Neural progenitor cell (in vitro differentiated cells): ENCODE measurements at places on chromosomes 7 and 10.
A peak's percentile ranks its signal among the peaks of the same experiment; 100 is the strongest.

DNA sequence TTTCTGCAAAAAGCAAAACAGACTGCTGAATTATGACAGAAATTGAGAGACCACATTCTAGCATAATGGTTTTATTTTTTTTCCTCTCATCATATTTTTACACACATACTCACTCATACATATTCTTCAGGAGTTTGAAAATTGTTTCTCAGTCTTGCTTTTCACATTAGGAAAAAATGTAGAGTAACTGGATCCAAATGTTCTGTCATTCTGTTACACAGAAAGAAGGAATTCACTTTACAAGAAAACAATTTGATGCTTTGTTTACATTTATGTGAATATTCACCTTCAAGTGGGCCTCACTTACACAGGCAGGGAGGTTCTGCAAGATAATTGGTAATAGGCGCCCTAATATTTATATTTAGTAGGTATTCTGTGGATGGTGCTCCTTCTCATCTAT lies 82.0 kb downstream of the ARL4A start:
- no peak for DNase-seq

DNA sequence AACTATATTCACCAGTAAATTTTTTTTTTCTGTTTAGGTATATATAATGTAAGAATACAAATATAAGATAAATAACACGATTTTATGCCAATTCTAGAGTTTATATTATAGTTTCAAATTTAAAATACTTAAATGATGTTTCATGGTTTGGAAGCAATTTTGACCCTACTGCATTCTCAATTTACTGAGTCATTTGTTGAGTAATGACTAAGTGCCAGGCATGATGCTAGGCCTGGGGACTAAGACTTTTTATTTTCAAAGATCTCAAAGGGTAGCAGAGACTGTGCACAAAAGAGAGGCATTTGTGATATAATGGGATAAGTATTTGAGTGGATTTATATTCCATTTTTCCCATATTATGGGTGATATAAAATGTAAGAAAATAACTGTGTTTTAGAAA lies 78.9 kb upstream of the SMIM30 start:
- no peak for DNase-seq

DNA sequence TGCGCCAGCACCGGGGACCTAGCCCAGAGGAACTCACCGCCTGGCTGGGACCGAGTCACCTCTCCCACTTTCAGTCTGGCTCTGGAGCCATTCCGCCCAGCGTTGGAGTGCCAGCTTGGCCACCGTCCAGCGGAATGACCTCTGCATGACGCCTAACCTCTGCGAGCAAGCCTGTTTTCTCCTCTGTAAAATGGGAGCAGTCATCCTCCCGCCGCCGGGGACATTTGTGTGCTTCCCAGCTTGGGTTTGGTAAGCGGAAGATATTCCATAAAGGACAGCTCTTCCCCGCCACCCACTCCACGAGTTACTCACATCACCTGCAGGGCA lies 1.3 kb upstream of the ZCCHC24 start:
- no peak for DNase-seq

DNA sequence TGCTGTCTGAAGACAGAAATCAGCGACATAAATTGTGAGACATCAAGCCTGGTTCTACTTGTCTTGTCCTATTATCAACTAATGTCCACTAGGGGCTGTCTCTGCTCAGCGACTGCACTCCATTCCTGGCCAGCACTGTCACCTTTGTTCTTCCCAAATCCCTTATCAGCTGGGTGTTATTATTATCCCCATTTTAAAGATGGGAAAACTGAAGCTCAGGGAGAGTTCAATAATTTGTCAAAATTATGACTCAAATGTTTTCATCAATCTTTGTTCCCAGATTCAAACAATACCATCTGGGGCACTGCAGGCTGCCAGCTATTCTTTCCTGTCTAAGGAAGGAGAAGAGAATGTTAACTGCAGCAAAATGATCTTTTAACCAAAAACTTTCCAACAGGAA lies 431.6 kb upstream of the NFE2L3 start:
- DNase-seq, result peak; percentile 47

GRCh38 chr7:116541951-116542350 lies 17.1 kb downstream of the CAV1 start:
- no peak for DNase-seq

DNA sequence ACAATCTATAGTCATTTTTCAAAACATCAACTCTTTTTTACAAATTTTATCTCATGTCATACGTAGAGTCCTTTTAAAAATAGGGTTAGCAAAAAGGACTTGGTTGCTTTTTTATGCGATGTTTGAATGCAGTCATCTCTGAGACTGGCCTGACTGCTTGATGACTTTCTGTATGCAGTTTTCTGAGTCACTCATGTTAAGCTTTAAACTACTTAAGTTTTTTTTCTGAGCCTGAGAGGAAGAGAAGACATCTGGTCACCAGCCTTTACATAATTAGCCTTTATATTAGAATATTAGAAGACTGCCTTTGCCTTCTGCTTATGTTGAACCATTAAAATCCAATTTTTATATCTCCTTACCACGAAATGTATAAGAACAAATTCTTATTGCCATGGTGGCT lies 834.4 kb upstream of the MBL2 start:
- no peak for DNase-seq

- no peak for DNase-seq
Observed at GRCh38 chr7:155163696-155164095, 93.6 kb downstream of the HTR5A start.

- no peak for DNase-seq
Observed at GRCh38 chr7:70316745-70317144, 718.5 kb downstream of the AUTS2 start.

- no peak for DNase-seq
Observed at GRCh38 chr10:129365767-129366402, 101.2 kb upstream of the MGMT start.

DNA sequence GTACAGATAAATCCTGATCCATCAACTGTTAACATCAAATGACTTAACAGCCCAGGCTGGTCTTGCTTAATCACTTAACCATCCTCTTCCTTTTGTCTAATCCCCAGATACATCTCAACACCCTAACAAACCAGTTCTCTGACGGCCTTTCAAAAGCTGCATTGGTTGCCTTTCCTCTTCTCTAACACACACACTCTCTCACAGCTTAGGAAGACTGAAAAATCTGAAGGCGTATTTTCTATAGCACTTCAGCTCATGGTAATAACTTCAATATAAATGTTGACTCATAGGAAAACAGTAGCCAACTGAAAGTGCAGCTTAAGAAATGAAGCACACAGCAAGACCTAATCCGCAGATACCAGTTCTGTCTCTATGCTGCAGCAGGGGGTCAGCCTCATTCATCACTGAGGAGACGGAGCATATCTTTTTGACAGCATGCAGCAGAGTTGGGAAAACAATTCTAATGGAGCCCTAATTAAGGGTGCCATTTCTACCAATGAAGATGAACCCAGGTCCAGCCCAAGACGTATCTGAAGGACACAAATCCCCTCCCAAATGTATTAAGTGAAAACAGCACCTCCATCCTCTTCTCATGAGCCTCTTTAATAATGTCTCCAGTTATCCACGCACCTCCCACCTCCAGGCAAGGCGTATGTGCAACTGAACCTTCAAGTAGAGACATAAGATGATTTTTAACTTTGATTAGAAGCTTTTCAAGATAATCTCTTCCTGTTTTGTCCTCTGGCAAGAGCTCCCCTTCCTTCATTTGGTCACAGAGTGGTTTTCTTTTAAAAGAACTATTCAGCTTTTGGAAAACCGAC lies 211.7 kb upstream of the NFE2L3 start:
- DNase-seq, result peak; percentile 31

DNA sequence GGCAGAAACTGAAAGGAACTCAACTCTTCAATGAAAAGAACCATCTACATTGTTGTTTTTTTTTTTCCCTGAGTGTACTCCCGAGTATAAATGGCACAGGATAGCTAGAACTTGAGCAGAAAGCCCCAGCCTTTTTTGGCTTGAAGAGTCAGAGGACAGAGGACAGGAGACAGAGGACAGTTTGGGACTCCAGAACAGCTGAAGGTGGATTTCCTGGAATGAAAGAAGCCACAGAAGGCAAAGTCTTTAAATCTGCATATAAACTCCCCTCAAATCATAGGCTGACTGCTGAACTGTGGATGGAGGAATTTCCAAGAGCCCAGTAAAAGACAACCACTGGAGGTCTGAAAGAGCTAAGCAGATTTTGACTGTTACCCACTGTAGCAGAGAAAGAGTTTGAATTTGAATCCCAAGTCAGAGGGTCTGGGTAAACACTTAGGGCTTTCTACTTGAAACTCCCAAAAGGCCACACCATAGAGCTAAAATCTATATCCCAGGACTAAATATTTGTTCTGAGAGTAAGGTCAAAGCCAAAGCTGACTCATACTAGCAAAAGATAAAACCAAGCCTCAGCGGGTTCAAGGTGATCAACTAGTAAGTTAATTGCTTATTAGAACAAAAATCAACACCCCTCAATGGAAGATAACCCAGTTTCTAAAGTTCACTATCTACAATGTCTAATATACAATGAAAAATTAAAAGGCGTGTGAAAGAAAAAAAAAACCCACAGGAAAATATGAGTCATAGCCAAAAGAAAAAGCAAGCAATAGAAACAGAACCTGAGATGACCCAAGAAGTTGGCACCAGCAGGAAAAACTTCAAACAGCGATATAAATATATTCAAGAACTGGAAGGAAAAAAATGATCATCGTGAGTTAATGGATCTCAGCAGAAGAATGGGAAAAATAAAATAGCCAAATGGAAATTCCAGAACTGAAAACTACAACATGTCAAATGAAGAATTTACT lies 1.8 kb upstream of the OPN1SW start:
- no peak for DNase-seq

DNA sequence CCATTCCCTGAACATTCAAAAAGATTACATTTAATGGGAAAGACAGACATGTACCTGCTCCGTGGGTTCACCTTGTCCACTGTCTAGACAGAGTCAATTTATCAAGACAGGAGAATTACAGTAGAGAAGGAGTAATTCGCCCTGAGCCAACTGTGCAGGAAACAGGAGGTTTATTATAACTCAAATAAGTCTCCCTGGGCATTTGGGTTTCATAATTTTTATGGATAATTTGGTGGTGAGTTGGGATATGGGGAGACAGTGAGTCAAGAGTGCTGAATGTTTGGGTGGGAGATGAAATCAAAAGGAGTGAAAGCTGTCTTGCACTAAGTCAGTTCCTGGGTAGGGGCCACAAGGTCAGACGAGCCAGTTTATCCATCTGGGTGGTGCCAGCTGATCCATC lies 165.9 kb upstream of the NAMPT start:
- DNase-seq, result no peak
